ENCODE measurements at places on chromosomes 4 and X.
A peak's percentile ranks its signal among the peaks of the same experiment; 100 is the strongest.

DNA sequence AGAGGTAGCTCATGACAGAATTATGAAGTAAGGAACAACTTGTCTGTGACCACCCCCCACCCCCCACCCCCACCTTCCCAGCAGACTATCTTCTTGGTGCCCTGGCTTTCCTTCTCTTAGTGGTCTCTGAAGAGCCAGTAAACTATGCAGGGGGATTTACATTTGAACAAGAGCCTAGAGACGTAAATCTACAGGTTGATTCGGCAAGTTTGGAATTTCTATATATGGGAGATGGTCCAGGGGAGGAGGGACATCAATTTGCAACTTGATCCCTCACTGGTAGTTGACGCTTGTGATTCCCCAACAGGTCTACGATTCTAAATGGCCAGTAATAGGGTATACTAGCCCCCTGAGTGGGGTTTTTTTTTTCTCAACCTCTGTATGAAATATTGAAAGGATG is 36.7 kb downstream of the IL13RA1 start:
- no peak for DNase-seq

DNA sequence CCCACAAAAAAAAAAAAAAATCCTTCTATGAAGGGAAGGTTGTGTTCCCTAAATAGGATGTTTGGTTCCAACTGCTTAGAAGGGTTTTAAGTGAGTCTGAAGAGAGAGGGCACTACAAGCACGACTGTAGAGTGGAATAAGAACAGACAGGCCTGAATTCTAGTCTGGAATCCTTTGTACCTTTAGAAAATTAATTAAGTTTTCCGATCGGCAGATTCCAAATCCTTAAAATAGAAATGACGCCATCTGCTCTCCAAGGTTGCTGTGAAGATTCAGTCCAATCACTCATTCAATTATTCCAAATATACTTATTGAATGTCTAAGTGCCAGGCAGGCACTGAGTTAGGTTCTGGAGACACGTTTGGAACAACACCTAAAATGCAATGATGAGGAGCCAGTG is 3.8 kb downstream of the HS3ST1 start:
- DNase-seq = no peak

DNA sequence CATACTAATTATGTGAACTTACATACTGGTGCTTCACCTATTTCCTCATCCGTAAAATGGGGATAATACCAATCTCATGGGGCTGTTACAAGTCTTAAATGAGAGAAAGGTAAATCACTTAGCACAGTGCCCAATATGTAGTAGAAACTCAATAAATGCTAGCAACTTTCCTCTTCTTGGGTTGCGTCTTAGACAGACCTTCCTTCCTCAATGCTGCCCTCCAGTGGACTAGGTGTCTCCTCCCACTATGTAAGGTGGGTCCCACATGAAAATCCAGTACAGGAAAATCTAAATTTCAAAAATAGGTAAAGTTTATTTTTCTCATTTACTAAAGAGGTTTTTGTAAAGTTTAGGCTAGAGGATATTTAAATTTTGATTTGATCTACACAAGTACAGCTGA is 20.6 kb downstream of the ZDHHC9 start:
- DNase-seq = peak; percentile 19

GRCh38 chrX:10781847-10782530 is 161.6 kb upstream of the MID1 start:
- DNase-seq = no peak

DNA sequence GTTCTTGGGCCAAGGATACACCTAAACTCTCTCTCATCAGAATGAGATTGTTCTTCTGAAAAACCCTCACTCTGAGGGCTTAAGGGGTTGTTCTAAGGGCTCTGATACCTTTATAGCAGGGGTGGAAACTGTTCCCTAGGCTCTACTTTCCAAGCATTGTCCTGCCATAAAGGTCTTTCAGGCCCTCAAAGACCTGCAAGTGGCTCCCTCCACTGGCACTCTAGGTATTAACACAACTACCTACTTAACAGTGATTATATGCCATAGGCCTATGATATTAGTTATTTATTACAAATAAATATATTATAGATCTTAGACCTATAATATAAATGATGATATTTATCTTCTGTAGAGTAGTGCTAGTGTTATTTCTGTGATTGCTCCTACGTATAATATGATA is 473.7 kb upstream of the RPS6KA3 start:
- no peak for DNase-seq

DNA sequence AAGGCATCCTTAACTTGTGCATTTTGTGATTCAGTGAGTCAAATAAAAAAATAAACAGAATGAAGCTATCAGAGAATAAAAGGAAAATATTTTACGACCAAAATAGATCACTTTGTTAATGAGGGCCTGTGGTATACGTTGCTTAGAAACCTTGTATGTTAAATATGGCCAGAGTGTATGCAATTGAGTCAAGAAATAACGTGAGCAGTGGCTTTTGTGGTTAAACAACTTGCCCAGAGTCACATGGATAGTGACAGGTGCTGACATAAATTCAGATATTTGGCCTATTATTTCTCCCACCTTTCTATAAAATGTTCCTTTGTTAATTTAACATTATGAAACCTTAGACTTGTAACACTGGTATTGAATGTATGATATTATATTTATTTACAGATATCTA is 393.4 kb downstream of the PABPC4L start:
- DNase-seq = no peak

- no peak for DNase-seq
Measured at GRCh38 chr4:132866616-132867015, 282.5 kb upstream of the PCDH10 start.

- DNase-seq = no peak
Measured at GRCh38 chrX:25599061-25599460, 539.1 kb upstream of the MAGEB18 start.

DNA sequence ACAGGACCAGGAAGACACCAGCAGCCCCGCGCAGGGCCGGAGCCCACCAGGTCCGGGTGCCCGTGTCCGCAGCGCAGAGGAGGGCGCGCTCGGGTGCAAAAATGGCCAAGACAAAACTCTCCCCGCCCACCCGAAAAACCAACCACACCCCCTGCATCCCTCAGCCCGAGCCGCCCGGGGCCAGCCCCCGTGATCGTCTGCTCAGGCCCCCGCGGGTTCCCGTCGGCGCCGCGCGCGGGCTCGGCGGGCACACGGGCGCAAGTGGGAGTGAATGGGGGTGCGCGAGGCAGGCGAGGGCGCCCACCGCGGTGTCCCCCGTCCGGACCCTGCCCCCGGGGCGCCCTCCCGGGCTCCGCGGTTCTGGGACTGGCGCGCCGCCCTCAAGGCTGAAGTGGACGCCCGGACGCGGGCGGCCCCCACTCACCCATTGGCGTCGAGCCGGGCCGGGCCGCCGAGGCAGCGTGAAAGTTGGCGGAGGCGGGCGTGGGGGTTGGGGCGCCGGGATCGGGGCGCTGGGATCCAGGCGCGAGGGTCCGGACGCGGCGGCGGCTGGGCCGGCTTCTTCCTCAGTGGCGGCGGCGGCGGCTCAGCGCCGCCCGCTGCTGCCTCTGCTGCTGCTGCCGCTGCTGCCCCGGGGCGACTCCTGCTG is 393 bp downstream of the SH3KBP1 start:
- DNase-seq = no peak

- no peak for DNase-seq
Measured at GRCh38 chr4:154406018-154406795, 85.4 kb downstream of the DCHS2 start.

DNA sequence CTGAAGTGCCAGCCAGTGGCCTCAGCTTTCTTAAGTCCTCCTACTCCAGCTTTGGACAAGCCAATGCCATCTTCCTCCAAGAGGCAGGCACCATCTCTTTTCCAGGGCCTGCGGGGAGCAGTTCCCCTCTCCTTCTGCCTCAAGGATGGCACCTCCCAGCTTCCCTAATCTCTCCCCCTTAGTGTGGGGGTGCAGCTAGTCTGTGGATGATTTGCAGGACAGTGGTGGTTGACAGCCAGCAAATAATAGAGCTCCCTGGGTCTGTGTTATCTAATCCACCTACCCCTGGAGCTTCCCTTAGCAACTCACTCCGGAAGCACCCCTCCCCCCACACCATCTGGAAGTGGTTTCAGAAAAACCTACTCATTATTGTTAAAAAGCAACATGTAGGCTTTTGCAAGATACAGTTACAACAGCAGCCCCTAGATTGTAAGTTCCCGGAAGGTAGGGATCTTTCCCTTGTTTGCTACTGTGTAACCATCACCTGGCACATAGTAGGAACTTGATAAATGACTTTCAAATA is 247.1 kb downstream of the BCOR start:
- no peak for DNase-seq

- no peak for DNase-seq
Measured at GRCh38 chrX:26845056-26845455, 618.1 kb downstream of the PPP4R3C start.

DNA sequence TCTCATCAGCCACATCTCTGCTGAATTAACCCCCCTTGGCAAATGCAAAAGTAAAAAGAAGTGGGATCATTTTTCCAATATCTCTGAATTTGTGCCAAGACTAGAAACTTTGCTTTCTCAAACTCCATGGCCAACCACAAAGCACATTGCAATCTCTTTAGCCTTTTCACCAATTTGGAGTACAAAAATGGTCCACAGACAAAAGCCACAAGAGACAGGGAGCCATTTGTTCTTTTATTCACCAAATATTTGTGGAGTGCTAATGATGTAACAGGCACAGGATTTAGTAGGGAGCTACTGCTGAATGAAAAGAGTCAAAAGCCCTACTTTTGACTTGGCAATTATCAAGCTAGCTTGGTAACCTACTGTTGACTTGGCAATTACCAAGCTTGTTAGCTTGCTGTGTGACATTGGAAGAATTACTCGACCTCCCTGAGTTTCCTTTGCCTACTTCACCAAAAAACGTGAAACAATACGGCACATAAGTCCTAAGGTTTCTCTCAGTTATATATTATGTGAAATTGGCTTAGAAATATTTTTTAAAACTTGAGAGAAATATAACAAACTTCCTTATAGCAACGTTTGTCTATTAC is 97.1 kb upstream of the KLF3 start:
- DNase-seq = no peak

DNA sequence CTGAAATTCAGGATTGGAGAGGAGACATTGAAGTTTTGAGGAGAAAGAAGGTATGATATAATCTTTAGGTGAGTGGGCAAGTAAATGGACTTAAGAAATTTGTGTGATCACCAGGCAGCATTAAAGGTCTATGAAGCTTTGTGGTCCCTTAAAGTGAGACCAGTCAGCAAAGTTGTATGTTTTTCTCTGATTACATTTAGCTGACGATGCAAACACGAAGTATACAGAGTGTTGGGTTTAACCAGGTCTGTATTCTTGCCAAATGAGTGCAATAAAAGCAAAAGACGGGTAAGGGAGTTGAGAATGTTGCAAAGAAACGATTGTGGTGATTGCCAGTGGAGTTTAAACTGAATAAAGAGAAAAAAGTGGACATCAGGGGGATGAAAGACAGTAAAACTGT is 11.6 kb upstream of the YIPF6 start:
- no peak for DNase-seq

Data from effector CD8-positive, alpha-beta T cell (primary cell).